ENCODE measurements at places on chromosomes 7 and 10.
A peak's percentile ranks its signal among the peaks of the same experiment; 100 is the strongest.

GRCh38 chr10:132827423-132827789, 41.5 kb upstream of the NKX6-2 start:
- DNase-seq: no peak

DNA sequence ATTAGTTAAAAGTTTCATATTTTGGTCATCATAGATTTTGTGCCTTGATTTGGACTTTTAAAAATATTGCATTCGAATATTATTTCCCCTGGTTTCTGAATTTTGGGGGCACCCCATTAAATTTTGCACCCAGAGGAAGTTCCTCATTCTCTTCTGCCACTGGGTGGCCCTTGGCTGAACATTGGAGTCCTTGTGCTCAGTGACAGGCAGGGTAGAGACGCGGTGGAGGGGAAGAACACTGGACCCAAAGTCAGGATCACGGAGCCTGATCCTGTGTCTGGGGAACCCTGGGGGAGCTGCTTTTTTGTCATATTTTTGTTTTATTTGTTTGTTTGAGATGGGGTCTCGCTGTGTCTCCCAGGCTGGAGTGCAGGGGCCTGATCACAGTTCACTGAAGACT, 74.7 kb downstream of the MKI67 start:
- peak; percentile 58 for DNase-seq

GRCh38 chr7:140723006-140723405, 26.5 kb downstream of the NDUFB2 start:
- no peak for DNase-seq

DNA sequence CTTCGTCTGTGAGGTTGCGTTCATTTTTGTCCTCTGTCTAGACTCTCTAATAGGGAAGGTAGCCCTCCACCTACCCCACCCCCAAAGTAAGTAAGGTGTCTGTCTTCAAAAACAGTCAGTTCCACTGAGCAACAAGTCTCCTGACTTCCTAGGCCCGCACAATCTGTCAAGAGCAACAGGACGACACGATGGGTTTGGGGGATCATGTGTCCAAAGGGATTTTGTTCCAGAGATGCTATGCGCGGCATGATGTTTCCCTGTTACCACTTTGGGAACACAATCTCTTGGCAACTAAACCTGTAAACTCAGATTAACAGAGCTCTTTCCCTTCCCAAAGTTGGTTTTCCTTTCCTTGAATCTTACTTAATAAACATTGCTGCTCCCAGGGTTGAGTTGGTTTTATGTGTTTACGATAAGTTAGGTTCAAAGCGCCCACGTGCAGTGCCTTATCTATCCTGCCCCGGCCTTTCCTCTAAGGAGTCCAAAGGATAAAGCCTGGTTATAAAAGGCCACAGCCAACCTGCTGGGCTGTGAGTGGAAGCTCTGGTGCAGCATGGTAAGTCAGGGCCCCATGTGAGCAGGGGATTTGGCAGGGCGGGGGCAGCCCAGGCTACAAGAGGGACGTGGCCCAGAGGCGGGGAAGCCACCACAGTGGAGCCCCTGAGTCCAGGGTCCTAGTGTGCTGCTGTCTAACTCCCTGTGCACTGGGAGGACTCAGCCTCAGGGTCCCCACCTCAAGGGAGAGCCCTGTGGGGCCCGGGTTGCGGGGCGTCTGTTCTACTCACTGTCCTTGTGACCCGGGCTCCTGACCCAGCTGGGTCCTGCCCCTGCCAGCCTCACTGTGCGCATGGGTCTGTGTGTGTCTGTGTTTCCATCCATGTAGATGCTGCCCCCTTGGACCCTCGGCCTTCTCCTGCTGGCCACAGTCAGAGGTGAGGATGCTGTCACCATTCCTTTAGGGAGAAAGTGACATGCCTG, at the start of gene PNLIPRP2:
TSS of gene PNLIPRP2 (plus strand) at position 531 of the 978 bp plus-strand sequence.
- DNase-seq: no peak

GRCh38 chr10:126565441-126565840, 105.1 kb downstream of the C10orf90 start:
- no peak for DNase-seq

GRCh38 chr10:52011118-52011517, 303.0 kb upstream of the DKK1 start:
- no peak for DNase-seq

Data from sciatic nerve (tissue), 2 donors.